ENCODE measurements at places on chromosomes 6 and 20. TPM values are rescaled to one million over a fixed set of nuclear protein-coding genes. Genes with fewer than 3 reads are reported as not detected.
A peak's percentile ranks its signal among the peaks of the same experiment; 100 is the strongest.

DNA sequence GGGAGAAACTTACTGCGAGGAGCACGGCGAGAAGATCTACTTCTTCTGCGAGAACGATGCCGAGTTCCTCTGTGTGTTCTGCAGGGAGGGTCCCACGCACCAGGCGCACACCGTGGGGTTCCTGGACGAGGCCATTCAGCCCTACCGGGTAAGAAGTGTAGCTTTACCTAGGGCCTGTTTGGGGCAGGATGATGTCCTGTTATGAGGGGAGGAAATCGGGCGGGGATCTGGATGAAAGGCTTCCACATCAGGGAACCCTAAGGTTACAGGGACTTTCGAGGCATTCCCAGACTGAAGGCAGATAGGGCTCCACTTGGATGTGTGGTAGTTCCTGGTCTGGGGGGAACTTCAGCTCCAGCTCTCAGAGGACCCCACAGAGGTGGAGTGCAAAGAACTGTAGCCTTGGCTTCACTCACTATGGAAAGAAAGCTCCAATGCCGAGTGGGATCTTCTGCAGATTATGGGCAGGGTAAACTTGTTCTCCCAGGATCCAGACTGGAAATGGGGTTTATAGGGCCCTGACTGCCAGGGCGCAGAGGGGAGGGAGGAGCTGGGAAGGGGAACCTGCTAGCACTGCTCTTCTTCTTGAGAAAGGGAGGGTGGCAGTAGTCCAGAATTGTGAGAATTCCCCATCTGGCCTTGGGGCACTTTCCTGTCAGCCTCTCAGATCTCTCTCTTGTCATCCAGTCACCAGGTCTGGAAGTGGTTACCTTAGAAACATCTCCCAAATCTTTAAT lies 740 bp downstream of the TRIM15 start:
- DNase-seq: no peak

GRCh38 chr20:35773154-35773751 lies 1.4 kb downstream of the PHF20 start:
- DNase-seq: peak; percentile 10

DNA sequence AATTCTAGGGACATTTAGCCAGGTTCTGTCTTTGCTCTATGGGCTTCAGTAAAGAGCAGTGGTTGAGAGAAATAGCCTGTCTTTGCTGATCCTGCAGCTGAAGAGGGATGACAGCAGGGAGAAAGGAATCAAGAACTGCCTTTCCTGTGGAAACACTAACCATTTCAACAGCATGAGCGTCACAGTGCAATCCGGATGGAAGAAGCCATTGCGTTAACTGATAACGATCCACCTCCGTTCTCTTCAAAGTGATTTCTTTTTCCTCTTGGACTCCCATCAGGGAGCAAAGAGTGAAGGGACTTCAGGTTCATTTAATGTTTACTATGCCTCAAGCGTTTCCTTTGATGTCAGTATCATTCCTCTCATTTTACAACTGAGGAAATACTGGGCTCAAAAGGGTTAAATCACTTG lies 35.2 kb upstream of the EEF1E1 start:
- peak; percentile 63 for DNase-seq

GRCh38 chr20:10579942-10580341 lies 93.9 kb downstream of the JAG1 start:
- DNase-seq: no peak

DNA sequence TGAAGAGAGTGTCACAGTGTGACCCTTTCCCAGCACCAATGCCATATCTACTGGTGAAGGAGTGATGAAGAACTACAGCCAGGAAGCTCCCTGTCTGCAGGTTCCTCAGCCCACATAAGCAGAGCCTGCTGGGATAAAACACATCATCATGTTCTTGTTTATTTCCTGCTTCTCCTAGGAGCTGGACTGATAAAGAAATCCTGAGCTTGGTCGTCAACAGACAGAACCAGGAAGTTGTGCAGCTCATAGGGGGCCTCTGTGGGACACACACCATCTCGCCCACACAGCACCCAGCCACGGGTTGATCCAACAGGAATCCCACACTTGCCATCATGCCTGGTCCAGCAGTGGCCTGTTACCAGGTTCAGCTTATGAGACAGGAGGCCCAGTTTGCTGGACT lies 2.8 kb upstream of the CSTL1 start:
- DNase-seq: no peak

- no peak for DNase-seq
Measured at GRCh38 chr20:21981597-21982344, 276.3 kb downstream of the PAX1 start.

DNA sequence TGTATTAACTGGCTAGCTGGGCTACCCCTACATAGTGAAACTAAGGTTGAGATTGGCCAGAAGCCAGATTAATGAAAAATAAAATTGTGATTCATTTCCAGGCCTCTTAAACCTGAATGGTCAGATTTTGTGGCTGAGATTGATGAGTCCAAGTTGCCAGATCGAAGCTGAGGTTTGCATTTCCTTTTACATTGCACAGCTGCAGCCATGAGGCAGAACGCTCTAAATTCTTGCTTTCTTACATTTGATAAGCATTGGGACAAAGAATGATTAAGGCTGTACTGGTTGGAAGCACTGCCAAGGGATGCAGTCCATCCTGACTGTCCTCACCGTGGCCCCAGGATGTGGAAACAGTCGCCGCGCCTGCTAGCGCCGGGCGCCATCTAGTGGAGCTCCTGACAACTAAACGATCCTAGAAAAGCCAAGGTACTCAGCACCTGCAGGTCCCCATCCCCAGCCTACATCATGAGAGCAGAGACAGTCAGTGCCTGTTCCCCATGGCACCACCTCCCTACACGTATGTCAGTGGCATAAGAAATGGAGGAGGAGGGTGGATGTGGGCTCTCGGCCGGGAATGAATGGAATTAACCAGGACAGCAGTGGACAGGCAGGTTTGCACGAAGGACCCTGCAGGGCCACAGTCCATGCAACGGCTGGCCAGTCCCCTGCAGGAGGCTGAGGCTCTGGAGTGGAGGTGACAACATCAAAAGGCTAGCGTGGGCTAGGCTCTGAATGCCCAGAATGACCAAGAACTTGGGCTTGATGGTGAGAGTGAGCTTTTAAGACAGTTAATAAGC lies 19.0 kb downstream of the PXDC1 start:
- peak; percentile 88 for DNase-seq

DNA sequence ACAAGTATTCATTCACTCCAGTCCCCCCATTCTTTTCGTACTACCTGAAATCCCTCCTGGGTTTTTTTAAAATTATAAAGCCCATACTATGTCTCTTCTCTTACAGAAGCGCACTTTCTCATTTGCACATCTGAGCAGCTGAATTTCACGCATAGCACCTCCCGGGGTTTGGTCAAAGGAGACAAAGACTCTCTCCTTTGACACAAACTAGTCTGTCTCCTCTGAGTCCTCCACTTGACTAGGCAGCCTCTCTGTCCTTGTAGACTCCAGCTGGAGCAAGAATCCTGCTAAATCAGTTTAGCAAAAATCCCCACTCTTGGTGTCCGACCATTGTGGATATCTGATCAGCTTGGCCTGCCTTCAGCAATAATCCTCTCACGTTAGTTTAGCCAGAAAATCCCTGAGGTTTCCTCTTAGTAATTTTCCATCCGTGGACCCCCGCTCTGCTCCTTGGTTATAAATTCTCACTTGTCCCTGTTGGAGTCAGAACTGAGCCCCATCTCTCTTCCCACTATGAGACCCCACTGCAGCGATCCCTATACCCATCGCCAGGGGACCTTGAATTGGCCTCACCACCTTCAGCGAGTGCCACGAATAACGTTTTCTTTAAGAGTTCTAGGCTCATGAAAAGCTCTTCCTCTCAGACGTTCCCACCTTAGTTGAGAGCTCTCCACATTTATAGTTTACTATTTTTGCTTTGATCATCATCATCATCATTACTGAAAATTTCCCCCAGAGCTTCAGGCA lies 29.0 kb downstream of the PDYN start:
- no peak for DNase-seq

DNA sequence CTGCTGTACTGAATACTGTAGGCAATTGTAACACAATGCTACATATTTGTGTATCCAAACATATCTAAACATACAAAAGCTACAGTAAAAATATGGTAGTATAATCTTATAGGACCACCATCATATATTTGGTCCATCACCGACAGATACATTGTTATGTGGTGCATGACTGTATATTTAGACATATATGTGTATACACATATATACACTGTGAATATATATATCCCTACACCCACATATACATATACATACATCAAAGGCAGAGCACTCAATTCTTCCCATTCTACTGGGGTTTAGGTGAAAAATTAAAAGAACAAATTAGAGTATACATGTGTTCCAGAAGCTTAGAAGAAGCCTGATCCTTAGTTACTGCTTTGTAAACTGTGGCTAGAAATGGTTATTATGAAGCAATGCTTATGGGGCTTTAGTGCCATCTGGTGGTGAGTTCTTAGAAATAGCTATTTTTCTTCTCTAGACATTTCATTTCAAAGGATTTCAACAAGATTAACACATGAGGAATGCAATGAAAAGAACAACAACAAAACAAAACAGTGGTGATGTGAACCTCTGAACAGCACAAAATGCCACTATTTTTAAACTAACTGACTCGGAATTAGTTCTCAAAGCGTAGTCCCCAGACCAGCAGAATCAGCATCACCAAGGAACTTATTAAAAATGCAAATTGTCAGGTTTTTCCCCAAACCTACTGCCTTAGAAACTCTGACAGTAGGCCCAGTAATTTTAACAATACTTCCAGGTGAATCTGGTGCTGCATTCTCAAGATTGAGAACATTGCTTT lies 38.0 kb downstream of the PKHD1 start:
- peak; percentile 47 for DNase-seq

DNA sequence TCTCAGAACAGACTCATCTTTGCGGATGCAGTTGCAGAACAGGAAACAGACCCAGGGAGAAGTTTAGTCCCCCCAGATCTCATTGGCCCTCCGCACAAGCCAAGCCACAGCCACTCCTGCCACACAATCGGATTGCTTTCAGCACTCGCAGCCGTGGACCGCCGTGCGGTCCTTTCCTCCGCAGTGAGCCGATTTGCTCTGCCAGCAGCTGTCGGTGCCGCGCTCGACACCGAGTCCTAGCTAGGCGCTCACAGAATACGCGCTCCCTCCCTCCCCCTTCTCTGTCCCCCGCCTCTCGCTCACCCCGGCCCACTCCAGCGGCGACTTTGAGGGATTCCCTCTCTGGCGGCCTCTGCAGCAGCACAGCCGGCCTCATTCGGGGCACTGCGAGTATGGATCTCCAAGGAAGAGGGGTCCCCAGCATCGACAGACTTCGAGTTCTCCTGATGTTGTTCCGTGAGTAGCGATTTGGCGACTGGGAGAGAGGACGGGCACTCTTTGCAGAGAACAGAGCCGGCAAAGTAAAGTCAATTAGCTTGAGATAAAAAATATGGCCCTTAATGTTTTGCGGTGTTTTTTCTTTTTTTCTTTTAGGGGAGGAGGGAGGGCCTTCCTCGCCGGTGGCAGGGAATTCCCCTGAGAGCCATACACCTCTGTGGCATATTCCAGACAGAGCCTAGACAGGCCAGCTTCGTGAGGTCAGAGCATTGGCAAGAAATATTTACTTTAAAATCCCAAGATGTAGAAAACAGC lies at the start of gene LAMP5:
TSS of gene LAMP5 (plus strand) at position 130 of the 753 bp plus-strand sequence. CDS start at position 393, 263 bp downstream.
- peak; percentile 16 for DNase-seq

DNA sequence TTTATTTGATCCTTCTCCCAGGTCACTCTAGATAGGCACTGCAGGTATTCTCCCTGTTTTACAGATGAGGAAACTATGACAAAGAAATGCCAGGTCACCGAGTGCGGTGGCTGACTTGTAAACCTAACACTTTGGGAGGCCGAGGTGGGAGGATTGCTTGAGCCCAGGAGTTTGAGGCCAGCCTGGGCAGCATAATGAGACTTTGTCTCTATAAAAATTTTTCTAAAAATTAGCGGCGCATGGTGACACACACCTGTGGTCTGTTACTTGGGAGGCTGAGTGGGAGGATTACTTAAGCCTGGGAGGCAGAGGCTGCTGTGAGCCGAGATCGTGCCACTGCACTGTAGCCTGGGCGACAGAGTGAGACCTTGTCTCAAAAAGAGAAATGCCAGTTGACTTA lies 5.1 kb downstream of the RALGAPB start:
- no peak for DNase-seq

GRCh38 chr6:137156650-137157049 lies 16.8 kb downstream of the IL22RA2 start:
- DNase-seq: no peak

Gene ASCC3
- 37.7 TPM for total RNA-seq

Gene ADGB
- total RNA-seq: not detected

Gene GCM1
- total RNA-seq: not detected

Gene SAMD5
- total RNA-seq: 0.87 TPM

Gene HDDC2
- 4.1 TPM for total RNA-seq

Gene RSPO4
- not detected for total RNA-seq

All from lung microvascular endothelial cell (primary cell).